KG1 (cell line): ENCODE measurements at places on chromosomes 6 and 20.

DNA sequence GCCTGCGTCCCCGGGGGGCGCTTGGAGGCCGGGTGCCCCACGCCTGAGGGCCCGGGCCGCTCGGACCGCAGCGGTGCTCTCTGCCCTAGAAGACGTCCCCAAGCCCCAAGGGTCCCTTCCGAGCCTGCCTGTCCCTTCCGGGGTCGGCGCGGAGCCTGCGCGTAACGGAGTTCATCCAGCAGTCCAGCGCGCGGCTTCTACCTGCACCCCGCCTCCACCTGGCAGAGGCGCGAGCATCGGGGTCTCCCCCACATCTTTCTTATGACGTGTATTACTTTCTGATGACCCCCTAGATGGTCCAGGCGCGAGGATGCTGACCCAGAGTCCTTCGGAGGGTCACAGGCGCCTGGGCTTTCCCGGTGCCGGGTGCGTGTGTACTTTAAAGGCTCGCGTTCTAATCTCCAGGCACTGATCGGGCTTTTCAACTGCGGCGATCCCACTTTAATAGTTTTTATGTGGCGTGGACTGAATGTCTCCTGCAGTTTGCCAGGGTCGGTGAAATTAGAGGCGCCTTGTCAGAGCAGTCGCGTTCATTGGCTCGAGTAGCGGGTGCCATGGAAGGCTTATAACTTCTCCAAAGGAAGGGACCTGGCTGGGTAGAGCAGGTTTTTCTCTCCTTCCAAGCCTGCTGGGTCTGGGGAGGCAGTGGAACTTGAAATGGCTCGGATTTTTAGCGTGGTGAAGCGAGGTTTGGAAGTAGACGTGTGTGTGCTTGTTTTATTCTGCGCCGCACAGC, 912 bp downstream of the EYA4 start:
- no peak for DNase-seq

GRCh38 chr6:35142588-35143569, 1.7 kb upstream of the TCP11 start:
- DNase-seq = no peak

GRCh38 chr20:32645134-32645533, 28.6 kb downstream of the C20orf203 start:
- no peak for DNase-seq

DNA sequence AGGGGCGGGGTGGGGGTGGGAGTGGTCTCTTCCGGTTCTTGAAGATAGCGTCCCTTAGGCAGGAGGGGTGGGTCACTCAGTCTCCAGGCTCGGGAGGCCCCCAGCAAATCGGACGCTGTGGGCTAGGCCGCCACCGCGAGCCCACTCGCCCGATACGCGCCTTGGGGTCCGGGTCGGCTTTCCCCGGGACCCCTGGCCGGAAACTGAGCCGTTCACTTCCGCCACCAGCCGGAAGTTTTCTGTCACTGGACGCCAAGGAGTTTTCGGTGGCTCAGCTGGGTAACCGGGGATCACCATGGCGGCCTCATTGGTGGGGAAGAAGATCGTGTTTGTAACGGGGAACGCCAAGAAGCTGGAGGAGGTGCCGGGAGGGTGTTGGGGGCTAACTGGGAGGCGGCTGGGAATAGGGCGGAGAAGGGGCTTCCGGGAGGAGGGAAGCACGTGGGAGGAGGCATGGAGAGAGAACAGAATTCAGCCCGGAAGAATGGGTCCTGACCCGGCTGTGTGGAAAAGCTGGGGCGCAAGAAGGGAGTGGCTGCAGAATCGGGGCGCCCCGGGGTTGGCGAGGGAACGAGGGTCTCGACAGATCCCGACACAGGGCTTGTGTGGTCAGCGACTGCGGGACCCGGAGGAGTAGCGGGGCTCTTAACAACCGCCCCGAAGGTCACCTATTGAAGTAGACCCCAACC, at the start of gene ITPA:
TSS of gene ITPA (plus strand) at position 242 of the 689 bp plus-strand sequence. CDS start at position 296, 54 bp downstream.
- peak; percentile 53 for DNase-seq

DNA sequence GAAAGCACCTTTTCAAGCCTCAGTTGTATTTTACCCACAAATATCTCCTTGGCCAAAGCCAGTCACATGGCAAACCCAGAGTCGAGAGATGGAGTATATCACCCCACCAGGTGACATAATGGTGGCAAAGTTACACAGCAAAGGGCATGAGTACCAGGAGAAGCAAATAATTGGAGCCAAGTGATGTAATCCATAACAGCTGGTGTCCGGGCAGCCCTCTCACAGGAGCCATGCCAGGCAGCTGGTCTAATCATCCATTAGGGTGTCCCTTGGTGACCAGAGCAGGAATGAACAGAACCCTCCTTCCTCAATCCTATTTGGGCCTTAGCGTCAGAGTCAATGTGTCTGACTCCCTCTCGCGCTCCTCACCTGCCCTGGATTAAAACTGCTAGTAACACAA, 272.1 kb downstream of the LRFN2 start:
- DNase-seq = no peak

DNA sequence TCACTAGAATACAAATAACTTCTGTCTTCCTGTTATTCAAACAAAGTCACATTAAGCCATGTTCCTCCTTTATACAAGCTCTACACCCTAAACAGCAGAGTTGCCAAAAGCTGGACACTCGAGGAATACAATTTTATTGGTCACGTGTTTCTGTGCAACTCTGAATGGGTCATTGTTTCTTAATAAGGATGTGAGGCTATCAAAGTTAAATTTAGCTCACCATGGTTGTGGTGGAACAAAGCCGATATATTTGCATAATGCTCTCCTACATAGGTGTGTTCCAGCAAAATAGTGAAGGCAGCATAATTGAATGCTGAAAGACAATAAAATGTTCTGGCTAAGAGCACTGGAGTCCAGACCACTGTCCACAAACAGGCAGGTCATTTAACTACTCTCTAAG, 36.9 kb upstream of the CD2AP start:
- DNase-seq = no peak

- DNase-seq = no peak
These were observed 54.6 kb upstream of the ISM1 start for GRCh38 chr20:13166437-13166836.

- no peak for DNase-seq
These were observed 29.3 kb upstream of the ZNF391 start for GRCh38 chr6:27359231-27359630.

GRCh38 chr6:35049900-35050756, 91.0 kb downstream of the TCP11 start:
- DNase-seq = no peak

- DNase-seq = no peak
These were observed 16.1 kb upstream of the CCN6 start for GRCh38 chr6:112037783-112038216.

DNA sequence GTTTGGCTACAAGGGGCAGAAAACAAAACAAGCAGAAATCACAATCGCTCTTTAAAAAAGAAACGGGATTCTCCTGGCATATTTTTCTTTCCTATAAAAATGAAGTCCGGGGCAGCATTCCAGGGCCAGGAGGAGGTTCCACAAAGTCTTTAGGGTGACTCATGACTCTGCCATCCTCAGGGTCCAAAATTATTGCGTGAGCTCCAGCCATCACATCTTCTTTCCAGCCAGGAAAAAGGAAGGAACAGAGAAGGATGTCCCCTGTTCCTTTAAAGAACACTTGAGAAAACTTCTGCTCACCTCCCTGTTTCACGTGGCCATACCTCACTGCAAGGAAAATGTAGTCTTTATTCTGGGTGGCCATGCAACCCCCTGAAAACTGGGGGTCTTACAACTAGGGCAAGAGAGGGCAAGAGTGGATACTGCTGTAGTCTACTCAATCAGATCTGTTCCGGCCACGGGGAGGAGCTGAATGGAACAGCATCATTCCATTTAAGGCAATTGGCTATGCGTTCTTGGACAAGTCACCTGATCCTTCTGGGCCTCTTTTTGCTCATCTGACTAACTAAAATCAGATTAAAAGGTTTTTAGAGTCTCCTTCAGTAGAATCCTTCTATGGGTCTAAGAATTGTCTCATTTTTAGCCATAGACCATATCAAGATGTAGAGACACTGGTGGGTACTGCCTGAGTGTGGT, 49.4 kb downstream of the CTCFL start:
- no peak for DNase-seq

GRCh38 chr6:33987531-33988021, 158.3 kb downstream of the GRM4 start:
- no peak for DNase-seq

- DNase-seq = no peak
These were observed 134.7 kb downstream of the AIG1 start for GRCh38 chr6:143195349-143195845.

DNA sequence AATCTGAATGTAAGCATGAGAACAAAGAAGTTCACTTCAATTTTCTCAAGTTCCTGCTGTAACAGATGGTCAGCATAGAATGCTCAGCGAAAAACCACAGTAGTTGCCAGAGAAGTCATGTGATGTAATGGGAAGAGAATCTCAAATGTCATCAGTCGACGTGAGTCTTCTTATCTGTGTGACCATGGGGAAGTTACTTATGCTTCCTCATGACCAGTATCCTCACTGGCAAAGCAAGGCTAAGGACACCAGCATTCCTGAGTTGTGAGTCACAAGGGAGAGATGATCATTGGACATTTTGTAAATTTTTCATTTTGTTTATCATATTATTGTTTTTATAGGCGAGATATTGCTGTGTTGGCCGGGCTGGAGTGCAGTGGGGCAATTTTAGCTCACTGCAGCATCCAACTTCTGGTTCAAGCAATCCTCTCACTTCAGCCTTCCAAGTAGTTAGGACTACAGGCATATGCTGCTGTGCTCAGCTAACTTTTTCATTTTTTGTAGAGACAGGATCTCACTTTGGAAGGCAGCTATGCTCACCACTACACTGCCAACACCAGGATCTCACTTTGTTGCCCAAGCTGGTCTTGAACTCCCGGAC, 21.9 kb downstream of the SGK1 start:
- DNase-seq = no peak

DNA sequence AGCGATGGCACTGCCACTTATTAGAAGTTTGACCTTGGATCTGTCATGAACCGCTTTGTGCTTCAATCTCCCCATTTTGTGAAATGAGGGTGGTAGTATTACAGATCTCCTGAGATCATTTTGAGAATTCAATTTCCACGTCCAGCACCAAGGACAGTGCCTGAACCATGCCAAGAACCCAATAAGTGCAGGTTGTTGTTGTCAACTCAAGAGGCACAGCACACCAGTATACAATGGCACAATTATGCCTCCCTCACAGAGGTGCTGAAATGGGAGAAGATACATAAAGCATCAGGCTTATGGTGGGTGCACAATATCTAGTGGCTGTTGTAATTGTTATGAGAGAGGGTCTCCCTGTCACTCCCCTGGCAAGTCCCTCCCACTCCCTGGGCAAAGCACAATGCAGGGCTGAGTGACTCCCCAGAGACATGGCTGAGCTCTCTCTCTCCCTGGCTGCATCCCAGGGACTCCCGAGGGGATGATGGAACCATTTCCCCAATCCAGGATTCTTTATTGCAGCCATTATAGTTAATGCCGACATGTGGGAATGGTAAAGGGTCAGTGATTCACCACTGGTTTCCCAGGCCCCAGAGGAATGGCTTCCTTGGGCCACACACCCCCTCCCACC, 78.7 kb downstream of the CDH22 start:
- DNase-seq = no peak

DNA sequence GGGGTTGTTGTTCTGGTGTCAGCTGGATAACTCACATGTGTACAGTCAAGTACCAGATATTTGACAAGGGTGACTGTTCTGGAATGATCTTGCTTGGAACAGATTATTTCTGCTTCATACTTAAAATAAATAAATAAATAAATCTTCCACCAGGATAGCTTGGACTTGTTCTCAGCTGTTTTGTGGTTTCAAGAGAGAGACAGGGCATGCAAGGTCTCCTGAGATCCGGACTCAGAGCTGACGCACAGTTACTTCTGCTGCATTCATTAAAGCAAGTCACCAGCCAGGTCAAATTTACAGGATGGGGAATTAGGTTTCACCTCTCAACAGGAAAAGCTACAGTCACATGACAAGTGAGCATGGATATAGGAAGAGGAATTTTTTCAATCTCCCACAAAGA, 285.0 kb upstream of the SPTLC3 start:
- DNase-seq = no peak

DNA sequence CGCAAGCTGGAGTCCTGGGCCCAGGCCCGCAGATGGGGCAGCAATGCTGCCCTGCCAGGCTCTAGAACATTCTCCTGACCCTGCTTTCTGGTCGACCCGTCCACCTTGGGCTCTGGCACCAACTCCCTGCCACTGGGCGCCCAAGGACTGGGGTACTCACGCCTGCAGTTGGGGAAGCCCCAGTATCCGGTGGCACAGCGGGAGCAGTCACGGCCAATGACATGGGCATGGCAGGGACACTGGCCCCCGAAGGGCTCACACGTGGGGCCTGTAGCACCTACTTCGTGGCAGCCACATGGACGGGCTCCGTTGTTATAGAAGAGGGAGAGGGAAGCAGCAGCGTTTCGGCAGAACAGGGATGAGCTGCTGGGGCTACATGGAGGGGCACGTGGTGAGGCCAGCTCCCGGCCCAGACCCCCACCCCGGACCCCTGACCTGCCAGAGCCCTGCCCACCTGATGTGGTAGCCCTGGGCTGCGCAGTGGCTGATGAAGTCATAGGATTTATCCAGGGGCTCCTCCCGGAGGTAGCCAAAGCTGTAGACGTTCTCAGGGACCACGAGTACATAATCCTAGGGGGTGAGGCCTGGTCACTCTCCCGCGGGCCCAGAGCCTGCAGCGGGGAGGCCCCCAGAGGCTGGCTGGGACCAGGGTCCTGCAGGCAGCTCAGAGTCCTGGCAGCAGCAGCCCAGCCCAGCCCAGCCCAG, 26.0 kb downstream of the ADRM1 start:
- no peak for DNase-seq

DNA sequence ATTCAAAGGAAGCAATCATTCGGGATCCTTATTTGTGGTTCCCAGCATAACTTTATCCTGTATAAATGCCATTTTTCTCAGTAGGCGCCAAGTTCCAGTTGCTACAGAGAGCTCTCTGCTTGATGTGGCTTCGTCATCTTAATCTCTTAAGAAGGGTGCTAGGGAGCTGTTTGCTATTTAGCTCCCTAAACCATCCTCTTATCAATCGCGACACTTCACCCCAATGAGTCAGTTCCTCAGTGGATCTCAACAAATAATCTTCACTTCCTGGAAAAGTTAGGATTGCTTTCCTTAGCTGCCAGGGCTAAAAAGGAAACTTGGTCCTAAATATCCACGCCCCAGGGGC, 1.3 kb upstream of the NKAIN2 start:
- DNase-seq = no peak

DNA sequence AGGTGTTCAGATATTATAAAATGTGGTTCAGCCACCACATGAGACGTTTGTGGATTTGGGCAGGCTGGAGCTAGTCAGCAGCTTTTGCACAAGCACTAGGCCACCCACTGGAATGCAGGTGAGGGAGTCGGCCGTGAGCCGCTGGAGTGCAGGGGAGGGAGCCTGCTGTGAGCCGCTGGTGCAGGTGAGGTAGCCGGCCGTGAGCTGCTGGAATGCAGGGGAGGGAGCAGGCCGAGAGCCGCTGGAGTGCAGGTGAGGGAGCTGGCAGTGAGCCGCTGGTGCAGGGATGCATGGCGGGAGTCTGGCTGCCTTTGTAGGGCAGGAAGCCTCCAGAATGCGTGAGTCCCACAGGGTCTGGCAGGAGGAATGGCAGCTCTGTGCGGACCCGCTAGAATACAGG, 1907.6 kb upstream of the DEFB115 start:
- no peak for DNase-seq

- no peak for DNase-seq
These were observed 234.5 kb upstream of the ZNF217 start for GRCh38 chr20:53828088-53828681.

- DNase-seq = no peak
These were observed 24.6 kb downstream of the SLCO4A1 start for GRCh38 chr20:62666736-62667529.
